Hair follicle dermal papilla cell (primary cell): ENCODE measurements at places on chromosomes 7 and 10. TPM values are rescaled to one million over a fixed set of nuclear protein-coding genes. Genes with fewer than 3 reads are reported as not detected.

The TMEM236 gene
- 0.16 TPM in 1 of 2 replicates, not detected in the other for total RNA-seq

The CCDC136 gene
- 3.8 and 4.2 TPM in 2 replicates for total RNA-seq

The HKDC1 gene
- 0.16 and 0.24 TPM in 2 replicates for total RNA-seq

The CNPY1 gene
- not detected in 2 replicates for total RNA-seq

The ELFN1 gene
- total RNA-seq: 21.4 and 36.8 TPM in 2 replicates

The PNLIPRP3 gene
- 0.12 TPM in 1 of 2 replicates, not detected in the other for total RNA-seq

The PRF1 gene
- total RNA-seq: not detected in 2 replicates

The ZWINT gene
- 3.6 and 4.4 TPM in 2 replicates for total RNA-seq

The PDZD7 gene
- total RNA-seq: 1.5 and 2.1 TPM in 2 replicates

The LIPK gene
- not detected in 2 replicates for total RNA-seq

The TWIST1 gene
- 302 and 322 TPM in 2 replicates for total RNA-seq

The H2BK1 gene
- not detected in 2 replicates for total RNA-seq
